ENCODE measurements at places on chromosomes 12 and 14. TPM values are rescaled to one million over a fixed set of nuclear protein-coding genes. Genes with fewer than 3 reads are reported as not detected.

DNA sequence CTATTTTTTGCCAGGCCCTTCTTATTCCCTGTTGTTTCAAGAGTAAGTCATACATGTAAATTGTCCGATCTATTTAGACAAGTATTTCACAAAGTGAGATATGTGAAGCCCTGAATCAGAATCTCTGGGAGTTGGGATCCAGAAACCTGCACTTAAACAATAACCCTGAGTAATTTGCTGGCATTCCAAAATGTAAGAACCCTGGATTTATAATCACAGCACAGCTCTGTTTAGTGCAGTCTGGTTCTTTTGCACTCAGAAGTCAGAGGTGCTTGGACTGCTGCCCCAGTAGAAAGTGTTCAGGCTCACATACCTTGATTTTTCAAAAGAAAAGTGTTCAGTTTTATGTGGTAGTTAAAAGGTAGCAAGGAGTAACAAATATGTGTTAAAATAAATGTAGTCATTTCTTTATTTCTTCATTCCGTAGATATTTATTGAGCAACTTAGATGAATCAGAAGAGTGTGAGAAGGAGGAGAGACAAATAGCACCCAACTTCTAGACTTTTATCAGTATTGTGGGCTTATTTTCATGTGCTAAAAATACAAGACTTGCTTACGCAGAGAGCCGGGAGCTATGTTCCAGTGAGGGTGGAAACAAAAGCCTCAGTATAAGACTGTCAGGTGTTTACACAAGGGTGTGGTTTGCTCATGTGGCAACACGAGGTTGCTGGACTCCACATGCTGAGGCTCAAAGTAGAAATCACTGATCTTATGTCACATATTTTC is 70.1 kb downstream of the SYNE2 start:
- peak; percentile 48 for DNase-seq

GRCh38 chr14:24325963-24326362 is 8.9 kb downstream of the ADCY4 start:
- peak; percentile 71 for DNase-seq

DNA sequence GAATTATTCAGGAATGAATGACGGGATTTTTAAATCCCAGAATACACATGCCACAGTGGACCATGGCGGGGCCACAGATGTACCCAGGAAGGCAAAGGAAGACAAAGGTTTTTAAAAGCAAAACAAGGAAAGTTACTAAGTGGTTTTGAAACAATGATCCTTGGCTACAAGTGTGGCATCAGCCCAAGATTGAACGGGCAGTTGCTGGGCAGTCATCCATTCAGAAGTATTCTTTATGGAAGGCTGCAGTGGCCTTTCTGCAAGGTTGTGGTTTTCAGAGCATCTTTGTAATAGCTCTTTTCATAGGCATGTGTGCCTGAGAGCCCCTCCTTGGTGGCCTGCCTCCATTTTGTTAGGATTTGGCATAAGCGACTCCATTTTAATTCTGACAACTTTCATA is 13.4 kb upstream of the IFI27 start:
- DNase-seq, result no peak

ZDHHC22 gene
- not detected for total RNA-seq

CD27 gene
- not detected for total RNA-seq

SVOP gene
- total RNA-seq, result not detected

TCL1B gene
- total RNA-seq, result not detected
